ENCODE measurements at places on chromosomes 16 and 17.

DNA sequence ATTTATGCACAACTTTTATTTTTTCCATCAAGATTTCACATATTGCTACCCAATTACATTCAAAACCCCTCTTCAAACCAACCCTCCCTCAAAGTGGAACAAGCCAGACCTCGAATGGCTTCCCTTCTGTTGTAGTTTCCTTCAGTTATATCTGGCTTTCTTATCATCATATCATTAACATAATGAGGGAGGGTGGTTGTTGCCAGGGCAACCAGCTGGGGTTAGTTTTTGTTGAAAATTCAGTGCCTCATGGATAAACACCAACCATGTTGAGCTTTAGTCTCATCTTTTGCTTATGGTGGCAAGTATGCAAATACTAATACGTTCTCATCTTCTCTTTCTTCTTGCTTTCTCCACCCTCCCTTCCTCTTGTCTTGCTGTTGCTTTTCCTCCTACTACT, 359.7 kb downstream of the CDH11 start:
- no peak for DNase-seq

GRCh38 chr16:78939597-78939996, 660.9 kb downstream of the MAF start:
- DNase-seq, result no peak

DNA sequence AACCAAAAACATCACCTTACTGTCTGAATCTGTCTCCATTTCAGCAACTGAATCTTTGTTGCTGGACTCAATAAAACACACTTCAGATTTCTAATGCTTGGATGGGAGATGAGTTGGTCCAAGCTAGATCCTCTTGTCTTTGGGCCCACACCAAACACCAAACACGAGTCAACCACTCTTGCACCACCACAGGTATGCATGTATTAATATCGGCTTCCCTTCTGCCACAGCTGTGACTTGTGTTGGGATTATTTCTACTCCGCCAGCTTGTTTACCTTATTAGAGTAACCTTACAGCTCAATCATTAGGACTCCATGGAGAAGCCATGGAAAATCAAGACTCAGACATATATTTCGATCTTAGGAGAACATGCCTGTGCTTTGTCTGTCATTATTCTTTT, 49.9 kb downstream of the XYLT1 start:
- DNase-seq, result no peak

- DNase-seq, result peak; percentile 84
Measured at GRCh38 chr17:28842282-28843012, at the start of gene FAM222B. Gene FAM222B, minus strand, starts transcription at chr17:28842790. Its CDS starts 76,123 bp downstream, at chr17:28766667.

DNA sequence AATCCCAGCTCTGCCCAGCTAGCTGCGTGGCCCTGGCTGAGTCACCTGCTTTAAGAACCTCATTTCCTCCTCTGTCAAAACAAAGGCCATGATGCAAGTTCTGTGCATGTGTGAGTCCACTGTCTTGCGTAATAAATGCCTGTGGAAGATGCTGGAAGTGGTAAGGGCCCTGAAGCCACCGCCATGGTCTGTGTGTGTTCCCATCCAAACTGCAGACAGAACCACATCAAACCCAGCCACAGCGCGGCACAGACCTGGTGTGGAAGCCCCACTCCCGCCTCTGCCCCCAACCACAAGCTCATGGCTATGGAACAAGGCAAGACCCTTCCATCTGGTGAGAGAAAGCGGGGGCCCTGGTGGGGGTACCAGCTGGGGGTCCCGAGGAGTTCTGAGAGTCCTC, 26.0 kb downstream of the NECAB2 start:
- no peak for DNase-seq

DNA sequence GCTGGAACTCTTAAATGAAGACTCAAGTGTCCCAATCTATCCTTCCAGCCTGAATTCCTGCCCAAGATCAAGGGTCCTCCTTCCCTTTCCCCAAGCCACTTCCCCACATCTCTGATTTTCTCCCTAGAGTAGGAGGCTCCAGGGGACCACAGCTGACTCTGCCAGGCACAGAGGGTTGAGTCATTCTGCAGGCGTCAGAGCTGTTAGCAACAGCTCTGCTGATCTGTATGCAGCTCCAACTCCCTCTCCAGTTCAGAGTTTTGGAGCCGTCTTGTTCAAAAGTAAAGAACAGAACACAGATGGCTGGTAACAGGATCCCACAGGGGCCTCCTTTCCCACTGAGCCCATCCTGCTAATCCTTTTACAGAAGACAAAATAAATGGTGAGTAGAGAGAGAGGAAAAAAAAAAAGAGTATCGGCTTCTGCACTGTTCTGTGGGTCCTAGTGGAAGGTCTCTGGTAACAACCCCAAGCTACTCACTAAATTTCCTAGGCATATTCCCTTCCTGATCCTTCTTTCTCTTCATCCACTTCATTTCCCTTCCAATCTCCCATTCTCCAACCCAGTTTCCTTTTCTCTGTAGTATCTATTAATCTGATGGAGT, 13.4 kb upstream of the TAOK1 start:
- DNase-seq, result no peak

GRCh38 chr16:87802670-87803069, 36.9 kb upstream of the KLHDC4 start:
- no peak for DNase-seq

DNA sequence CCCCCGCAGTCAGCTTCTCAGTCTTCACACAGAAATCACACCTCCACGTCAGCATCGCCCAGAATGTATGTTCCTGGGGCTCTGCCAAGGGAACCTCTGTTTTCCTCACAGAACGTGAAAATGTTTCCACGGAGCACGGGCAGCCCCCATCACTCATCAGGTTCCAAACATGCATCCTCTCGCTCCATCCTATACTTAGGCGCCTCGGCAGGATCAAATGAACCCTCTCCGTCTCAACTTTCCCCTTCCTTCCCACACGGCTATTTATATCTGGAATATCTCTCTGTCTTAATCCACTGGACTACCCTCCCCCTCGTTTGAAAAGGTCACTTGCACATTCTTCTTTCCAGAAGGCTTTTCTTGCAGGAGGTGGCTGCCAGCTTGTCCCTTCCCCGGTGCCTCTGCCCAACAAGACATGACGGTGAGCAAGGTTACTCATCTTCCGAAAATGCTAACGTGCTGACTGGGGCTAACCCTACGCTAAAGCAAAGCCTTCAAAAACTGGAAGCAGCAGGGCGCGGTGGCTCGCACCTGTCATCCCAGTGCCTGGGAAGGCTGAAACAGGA, 21.6 kb downstream of the NXN start:
- DNase-seq, result no peak

DNA sequence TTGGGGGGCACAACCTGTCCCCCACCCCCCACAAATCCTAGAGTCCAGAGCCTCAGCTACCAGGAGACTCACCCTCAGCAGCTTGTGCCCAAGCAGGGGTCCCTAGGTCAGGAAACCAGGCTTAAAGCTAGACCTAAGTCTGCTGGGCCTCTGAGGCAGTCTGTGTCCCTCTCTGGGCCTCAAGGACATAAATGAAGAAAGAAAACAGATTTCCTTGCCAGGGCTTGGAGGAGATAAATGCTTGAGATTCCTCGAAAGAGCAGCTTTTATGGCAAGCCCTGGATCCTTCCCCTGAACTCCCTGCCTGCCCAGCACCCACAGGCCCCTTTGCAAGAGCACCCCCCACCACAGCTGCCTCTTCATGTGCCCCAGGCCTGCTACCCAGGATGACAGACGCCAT, 3.3 kb downstream of the SRCIN1 start:
- DNase-seq, result no peak

GRCh38 chr17:29505836-29506235, 61.0 kb downstream of the ABHD15 start:
- DNase-seq, result no peak

GRCh38 chr17:29369831-29370735, 20.1 kb upstream of the TAOK1 start:
- peak; percentile 42 for DNase-seq

DNA sequence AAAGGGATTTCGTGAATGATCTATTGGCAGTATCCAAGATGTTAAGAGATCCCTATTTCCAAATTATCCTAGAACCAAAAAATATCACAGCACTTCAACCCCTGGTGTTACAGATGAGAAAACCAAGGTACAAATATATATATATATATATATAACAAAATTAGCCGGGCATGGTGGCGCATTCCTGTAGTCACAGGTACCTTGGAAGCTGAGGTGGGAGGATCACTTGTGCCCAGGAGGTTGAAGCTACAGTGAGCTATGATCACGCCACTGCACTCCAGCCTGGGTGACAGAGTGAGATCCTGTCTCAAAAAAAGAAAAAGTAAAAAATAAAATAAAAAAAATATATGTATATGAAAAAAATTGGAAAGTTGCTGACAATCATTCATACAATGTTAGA, 637 bp upstream of the CLN3 start:
- no peak for DNase-seq

DNA sequence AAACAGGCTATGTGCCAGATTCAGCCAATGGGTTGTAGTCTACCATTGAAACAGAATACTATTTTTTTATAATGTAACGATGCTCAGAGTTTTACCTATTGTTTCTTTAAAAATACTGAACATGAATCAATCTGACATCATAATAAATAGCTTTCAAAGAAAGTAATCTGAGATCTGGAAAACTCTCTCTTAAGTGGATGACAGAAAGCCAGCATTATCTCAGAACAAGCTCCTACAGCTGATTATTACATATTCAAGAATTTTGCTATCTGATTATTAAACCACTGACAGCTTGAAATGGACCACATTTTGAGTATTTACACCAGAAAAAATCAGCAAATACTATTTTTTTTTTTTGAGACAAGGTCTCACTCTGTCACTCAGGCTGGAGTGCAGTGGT, 484.2 kb upstream of the SOX9 start:
- DNase-seq, result no peak

DNA sequence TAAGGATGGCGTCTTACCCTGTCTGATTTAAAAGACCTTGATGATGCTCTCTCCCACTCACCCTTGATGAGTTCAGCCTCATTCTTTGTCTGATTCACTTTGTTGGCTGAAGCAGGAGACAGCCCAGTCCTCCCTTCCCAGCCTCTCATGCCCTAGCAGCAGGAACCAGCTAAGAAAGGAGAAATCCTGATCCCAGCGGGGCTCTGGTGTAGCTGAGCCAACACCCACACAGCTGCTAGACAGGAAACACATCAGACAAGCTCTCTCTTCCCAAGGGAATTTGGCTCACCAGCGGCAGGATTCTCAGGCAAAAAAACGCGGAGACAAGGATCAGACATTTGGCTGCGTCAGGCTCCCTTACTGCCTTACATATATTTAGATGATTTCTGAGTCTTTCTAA, 211.5 kb downstream of the CDH11 start:
- DNase-seq, result no peak

DNA sequence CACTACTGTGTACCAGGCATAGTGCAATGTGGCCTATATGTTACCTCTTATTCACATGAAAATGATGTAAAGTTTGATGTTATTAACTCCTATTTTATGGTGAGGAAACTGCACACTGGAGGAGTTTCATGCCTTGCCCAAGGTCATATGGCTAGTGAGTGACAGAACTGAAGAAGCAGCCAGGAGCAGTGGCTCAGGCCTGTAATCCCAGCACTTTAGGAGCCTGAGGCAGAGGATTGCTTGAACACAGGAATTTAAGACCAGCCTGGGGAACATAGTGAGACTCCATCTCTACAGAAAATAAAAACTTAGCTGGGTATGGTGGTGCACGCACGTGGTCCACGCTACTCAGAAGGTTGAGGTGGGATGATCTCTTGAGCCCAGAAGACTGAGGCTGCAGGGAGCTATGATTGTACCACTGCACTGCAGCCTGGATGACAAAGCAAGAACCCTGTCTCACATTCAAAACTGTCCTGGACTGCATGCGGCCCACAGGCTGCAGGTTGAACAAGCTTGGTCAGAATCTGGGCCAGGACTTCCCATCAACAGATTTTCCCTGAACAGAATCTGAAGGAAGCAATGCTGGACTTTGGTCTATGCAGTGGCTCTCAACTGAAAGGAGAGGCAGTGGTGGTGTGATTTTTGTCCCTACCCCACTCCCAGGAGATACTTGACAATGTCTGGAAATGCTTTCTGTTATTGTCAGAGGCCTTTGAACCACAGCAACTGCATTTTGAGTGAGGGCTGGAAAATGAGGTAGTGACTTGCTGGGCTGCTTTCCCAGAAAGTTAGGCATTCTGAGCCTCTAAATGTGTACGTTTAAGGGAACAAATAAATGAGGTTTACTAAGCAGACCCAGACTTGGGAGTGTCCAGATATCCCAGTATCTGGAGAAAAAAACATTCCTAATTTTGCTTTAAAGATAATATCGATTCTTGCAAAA, 479.5 kb downstream of the TMEM114 start:
- DNase-seq, result no peak

DNA sequence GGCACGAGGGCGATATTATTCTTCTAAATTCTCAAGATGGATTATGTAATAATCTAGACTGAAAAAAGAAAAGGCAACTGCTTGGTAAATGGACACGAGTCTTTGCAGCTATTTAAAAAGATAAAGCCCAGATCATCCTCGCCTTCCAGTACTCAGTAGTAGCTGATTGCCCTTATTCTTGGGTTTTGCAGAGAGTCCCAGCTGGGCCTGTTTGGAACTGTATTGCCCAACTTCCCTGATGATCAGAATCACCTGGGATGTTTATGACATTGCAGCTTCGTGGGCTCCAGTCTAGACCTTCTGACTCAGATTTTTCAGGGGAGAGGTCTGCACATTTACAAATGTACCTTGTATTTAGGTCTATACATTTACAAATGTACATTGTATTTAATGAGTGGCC, 213.5 kb downstream of the RAB11FIP4 start:
- DNase-seq, result no peak

DNA sequence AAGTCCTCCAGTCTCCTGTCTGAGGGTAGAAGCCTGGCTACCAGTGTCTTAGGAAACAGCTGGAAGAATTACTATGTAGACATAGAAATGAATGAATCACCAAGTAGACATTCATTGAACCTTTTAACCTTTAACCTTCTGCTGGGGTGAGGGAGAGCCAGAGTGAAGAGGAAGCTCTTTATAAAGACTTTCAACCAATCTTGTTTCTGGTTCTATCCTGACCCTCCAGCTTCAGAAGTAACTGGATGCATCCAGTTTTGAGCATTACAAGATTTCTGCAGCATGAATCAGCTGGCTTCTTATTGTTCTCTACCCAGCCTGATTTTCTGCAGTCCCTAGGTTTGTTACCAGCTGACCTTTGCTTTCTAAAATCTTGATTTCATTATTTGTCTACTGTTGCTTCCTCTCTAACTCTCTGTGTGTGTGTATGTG, 8.5 kb downstream of the TEKT1 start:
- DNase-seq, result no peak

- no peak for DNase-seq
Measured at GRCh38 chr17:61427567-61427966, 24.7 kb upstream of the TBX4 start.
